ENCODE measurements at places on chromosomes 2 and 18.

DNA sequence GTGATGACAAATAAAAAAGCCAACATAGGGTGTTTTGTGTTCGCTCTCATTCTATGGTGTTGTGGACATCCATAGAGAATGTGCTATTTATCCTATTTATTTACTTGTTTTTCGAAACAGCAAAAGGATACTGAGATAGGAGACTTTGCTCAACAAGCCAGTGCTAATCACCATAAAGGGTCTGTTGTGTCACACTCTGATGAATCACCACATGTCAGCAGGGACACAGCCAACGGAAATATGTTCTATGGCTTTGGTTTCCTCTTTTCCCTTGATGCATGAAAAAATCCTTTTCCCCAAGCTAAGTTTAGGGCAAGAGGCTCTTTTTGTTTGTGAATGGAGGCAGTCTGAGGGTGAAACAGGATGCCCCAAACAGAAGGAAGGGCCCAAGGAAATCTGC, 154.3 kb downstream of the RNF152 start:
- DNase-seq: no peak

DNA sequence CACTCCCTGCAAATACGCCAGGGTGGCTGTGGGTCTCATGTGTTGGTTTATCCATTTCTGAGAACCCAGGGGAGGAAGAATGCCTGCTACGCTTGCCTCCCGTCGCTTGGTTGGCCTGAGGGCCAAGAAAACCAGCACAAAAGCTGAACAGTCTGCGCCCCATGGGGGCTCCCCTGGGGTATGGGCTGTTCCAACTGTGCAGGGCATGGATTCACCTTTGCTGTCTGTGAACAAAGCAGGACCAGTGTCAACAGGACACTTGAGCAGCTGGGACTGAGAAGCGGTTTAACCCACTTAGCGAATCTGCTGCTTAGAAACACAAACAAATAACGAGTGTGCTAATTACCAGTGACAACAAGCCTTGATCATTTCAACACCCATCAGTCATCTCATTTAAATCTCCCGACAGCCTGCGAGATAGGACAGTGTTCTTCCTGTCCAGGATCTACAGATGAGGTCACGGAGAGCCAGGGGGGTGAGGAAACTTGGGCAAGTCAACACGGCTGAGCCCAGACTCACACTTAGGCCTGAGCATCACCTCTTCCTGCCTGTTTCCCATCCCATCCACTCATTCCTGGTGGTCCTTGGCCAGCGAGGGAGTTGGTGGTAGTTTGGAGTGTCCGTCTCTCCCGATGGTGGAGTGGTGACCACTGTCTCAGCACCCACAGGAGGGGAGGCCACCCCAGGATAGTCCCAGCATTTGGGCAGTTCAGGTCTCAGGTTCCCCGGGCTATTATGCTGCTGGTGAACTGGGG, 111.6 kb upstream of the HAAO start:
- no peak for DNase-seq

GRCh38 chr2:158214431-158214830, 112.8 kb downstream of the UPP2 start:
- no peak for DNase-seq

DNA sequence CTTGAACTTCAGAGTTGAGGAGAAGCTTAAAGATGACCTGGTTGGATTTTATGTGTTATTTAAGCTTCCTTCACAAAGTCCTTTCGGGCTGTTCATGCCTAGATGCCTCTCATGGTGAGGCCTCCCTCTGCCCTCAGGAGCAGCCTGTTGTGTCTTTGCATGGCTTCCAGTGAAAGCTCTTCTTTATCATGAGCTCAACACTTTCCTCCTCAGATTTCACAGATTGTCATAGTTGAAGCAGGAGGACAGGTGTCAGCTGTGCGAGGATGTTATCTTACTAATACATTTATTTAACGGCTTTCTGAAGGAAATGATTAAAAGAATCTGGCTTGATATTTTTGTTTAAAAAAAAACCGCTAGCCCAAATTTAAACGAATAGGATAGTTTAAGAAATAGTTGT, 48.8 kb upstream of the ITSN2 start:
- DNase-seq: no peak

GRCh38 chr2:159019021-159019420, 50.6 kb downstream of the TANC1 start:
- no peak for DNase-seq

- no peak for DNase-seq
Measured at GRCh38 chr2:144464730-144465129, 55.2 kb downstream of the ZEB2 start.

GRCh38 chr2:158021226-158021625, 80.5 kb upstream of the UPP2 start:
- no peak for DNase-seq

- no peak for DNase-seq
Measured at GRCh38 chr18:61635901-61636528, 256.8 kb downstream of the RNF152 start.

- no peak for DNase-seq
Measured at GRCh38 chr2:176117162-176117822, 714 bp downstream of the HOXD10 start.

All from activated B cell treated with CpG ODN at 0.5 μM for 24 hours (primary cell).